Amniotic stem cell (primary cell): ENCODE measurements at places on chromosomes 4 and X.

DNA sequence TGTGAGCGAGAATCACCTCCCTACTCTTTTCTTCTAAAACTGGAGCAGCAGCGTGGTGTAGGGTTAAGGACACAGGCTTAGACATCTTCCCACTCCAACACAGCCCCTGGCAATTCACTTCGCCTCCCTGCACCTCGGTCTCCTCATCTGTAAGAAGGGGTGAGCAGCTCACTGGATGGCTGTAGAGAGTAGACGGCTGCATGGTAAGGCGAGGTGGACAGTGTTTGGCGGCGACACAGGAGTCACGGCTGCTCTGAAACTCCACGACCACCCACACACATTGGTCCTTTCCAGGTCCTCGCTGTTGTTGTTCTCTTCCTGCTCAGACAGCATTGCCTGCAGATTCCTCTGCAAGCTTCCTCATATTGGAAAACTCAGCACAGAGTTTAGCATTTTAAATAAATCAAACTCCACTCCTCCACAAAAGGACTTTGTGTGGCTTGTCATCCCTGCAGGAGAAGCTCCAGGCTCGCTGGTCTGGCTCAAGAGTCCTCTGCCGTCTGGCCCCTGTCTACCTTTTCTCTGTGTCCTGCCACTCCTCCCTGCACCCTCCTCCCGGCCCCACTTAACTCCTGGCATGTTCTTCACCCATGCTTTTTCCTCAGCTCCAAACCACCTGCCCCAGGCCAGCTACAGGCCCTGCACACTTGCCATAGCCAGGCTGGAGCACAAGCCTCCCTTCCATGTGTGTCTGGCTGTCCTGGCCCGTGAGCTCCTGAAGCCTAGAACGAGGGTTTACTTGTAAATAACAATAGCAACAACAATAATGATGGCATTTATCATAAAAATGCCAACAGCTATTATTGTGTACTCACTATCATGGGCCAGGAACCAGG is 41.3 kb upstream of the CRMP1 start:
- no peak for DNase-seq

DNA sequence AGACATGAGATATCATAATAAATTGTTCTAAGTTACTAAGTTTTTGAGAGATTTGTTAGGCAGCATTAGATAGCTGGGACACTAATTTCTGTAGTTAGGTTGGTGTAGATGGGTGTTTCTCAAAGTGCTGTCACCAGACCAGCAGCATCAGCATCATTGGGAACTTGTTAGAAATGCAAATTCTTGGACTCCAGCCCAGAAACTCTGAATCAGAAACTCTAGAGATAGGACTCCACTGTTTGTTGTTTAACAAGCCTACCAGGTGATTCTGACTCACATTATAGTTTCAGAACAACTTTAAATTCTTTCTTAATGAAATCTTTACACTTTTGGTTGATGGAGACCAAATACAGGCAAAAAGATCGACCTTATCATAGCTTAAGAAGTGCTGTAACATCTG is 173.7 kb downstream of the PABPC4L start:
- peak; percentile 55 for DNase-seq

- no peak for DNase-seq
Measured at GRCh38 chrX:106898462-106898861, 4.7 kb downstream of the RIPPLY1 start.

DNA sequence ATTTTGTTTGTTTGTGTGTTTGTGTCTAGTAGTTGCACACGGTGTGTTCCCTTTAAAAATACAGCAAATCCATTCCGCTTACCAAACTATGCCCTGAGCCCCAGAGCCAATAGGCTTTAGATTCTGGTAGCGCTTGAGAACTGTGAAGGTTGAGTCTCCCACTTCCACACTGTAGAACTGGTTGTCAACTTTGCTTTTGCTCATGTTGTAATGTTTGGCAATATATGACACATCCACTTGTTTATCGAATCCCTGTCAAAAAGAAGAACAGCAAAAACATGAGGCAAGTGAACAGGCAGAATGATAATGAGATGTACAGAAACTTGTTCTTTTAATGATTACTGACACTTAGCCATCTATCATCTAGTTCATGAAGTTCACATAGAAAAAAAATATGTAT is 200.6 kb downstream of the MAPK10 start:
- DNase-seq = no peak

GRCh38 chrX:41689711-41690110 is 938 bp downstream of the GPR34 start:
- DNase-seq = no peak

- DNase-seq = peak; percentile 7
Measured at GRCh38 chr4:168183717-168184571, 91.6 kb downstream of the ANXA10 start.

DNA sequence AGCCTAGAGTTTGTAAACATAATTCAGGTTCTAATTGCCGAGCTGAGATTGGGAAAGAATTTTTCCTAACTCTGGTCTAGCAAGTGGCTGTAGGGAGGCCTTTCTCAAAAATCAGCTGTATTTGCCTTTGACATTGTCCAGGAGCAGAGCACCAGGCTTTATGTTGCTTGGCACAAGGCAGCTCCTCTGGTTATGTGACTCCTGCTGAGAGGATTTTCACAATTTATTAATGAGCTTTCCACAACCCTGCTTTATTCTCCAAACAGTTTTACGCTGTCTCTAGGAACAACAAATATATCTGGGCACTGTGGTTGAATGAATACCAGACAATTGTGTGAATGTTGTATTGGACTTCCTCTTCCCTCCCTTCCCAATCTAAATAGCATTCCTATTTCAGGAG is 14.9 kb downstream of the LSM6 start:
- no peak for DNase-seq

GRCh38 chrX:133374874-133375387 is 40.4 kb downstream of the GPC4 start:
- DNase-seq = no peak

- no peak for DNase-seq
Measured at GRCh38 chr4:48252313-48252712, 17.3 kb downstream of the TEC start.

DNA sequence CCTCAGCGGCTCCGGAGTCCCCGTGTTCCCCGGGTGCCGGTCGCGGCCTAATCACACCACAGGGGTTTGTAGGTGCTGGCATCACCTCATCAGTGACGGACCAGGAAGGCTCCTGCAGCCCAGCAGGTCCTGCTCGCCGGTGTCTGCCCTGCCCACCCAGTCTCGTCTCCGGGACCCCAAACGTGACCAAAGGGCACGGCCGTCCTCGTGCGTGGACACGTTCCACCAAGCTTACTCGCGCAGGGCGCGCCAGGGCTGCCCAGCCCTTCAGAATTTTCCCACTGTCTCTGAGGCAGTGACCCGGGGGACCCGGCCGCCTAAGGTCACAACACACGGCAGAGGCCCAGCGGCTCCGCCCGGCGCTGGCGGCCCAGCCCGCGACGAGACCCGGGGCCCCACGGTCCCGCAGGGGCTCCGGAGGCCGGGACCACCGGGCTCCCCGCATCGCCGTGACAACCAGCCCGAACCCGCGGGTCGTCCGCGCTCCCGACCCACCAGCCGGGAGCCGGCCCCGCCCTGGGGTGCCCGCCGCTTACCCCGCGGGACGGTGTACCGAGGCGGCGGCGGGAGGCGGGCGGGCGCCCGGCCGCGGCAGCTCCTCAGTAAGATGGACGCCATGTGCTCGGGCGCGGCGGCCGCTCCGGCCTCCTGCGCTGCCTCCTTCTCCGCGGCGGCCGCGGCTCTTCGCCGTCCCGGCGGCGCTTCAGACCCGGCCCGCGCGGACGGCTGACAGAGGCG is 454 bp downstream of the LETM1 start:
- DNase-seq = no peak

DNA sequence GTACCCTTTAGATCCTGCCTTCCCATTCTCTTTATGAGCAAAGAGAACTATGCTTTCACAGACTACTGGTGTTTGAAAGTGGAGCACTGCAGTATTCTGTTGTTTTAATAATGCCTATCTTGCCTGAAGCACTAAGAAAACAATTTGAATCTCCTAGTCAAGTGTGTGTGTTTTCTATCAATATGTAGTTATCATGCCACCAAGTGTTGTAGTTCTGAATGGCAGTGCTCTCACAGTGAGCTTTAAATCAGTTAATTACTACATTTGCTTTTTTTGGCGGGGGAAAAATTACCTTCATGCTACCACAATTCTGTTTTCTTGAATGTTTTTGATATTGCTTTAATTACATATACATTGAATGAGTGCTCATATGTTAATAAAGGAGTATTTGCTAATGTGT is 143.6 kb upstream of the FAM47A start:
- no peak for DNase-seq

DNA sequence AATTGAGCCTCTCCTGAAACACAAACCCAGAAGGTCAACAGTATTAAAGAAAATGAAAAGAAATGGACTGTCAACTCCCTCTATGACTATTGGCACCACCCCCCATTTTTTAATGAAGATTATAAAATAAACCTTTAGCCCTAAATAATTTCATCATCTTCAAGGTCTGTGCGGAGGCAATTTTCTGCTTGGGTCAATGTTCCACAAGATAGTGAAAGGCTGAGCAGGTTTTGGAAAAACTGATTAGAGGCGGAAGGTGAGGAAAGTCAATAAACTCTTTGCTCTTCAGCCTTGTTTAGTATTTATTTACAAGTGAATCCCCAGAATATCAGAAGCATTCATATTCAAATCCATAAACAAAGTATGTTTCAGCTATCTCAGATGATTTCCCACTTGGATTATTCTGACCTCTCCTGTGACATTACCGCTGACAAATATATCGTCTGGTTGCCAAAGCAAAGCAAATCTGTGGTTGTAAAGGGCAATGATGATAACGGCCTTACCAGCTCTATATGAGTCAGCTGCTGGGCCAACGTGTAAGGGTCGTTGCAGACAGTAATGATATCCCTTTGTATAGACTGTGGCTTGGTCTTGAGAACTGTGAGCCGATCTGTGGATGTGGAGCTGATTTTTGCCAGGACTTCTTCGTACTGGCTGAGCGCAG is 24.0 kb downstream of the RASGEF1B start:
- DNase-seq = no peak

DNA sequence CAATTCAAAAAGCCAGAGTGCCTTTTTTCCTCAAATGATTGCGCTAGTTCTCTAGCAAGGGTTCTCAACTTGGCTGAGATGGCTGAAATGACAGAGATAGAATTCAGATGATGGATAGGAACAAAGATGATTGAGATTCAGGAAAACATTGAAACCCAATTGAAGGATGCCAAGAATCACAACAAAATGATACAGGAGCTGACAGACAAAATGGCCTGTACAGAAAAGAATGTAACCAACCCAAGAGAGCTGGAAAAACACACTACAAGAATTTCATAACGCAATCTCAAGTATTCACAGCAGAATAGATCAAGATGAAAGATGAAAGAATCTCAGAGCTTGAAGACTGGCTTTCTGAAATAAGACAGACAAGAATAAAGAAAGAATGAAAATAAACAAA is 51.7 kb upstream of the MMAA start:
- no peak for DNase-seq

- DNase-seq = peak; percentile 21
Measured at GRCh38 chrX:32530802-32531403, 680.4 kb downstream of the DMD start.

- DNase-seq = no peak
Measured at GRCh38 chrX:10217198-10217597, 60.4 kb downstream of the CLCN4 start.

DNA sequence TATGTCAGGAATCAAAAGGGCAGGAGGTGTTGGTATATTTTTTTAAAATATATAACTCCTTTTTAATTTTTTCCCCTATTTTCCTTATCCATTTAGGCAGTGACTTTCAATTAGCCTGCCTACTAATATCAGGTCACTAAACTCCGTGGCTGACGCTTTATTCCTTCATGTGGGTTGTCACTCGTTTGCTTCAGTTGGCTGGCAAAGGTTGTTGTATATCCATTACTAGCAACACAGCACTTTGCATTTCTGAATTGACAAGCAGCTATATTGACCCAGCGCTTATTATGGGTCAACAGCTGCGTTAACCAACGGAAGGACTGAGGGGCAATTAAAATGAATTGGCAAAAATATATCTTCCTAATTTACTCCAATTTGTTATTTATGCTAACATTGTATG is 87.7 kb downstream of the ARX start:
- no peak for DNase-seq

- DNase-seq = no peak
Measured at GRCh38 chr4:172207258-172207657, 394.1 kb downstream of the GALNTL6 start.

DNA sequence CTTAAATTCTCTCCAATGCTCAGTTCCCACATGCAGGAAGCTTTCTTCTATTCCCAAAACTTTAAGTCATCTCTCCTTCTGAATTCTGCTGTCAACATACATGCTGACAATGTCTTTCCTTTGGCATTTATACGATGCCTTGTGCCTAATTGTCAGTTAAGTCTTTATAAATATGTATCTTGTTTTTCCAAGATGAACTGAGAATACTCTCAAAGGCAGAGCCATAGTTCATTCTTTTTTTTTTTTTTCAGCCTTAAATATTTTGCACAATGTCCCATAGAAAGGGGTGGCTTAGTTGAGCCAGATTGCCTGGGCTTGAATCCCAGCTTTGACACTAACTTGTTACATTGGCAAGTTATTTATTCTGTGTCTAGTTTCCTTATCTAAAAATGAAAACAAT is 210.6 kb downstream of the QDPR start:
- no peak for DNase-seq

- DNase-seq = no peak
Measured at GRCh38 chr4:26468283-26468949, 21.9 kb downstream of the CCKAR start.

GRCh38 chrX:129823115-129823514 is 20.6 kb downstream of the ZDHHC9 start:
- DNase-seq = no peak

GRCh38 chrX:17738737-17739535 is 1.6 kb downstream of the SCML1 start:
- DNase-seq = no peak

- no peak for DNase-seq
Measured at GRCh38 chr4:177099211-177099610, 210.5 kb upstream of the NEIL3 start.

- no peak for DNase-seq
Measured at GRCh38 chr4:98474408-98474844, 184.0 kb downstream of the TSPAN5 start.

DNA sequence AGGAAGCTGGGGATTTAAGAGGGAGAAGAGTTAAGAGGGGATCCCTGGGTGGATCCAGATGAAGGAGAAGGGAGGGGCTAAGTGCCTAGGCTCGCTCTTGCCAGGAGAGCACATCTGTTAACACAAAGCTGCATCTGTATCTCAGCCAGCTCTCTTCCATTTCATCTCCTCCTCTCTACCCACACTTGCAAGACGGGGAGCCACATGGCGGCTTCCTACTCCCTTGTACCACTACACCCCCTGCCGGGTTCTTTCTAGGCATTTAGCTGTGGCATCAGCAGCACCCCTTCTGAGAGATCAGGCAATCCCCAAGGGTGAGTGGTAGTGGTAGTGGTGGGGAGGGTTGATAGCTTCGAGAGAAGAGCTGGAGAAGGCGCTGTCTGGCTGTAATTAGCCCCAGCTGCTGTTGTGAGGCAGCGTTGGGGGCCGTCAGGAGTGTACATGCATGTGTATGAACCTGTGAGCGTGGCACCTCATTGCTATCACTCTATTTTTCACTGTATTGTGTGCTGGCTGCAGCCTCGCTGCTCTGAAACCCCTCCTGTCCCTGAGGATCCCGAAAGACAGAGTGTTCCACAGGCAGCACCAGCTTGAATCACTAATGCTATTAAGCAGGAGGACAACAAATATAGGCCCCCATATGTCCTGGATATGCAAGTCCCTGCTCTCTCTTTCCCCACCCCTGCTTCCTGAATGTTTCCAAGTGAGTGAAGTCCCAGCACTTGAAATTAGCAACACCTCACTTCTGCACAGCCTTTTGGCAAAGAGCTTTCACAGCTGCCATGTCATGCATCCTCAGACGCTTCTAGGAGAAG is 73.7 kb downstream of the RTL9 start:
- no peak for DNase-seq

- no peak for DNase-seq
Measured at GRCh38 chr4:4876945-4877661, 17.6 kb downstream of the MSX1 start.
